ENCODE measurements at places on chromosomes 16 and 17.

- no peak for DNase-seq
Observed at GRCh38 chr17:37107406-37108083, 158.8 kb downstream of the AATF start.

DNA sequence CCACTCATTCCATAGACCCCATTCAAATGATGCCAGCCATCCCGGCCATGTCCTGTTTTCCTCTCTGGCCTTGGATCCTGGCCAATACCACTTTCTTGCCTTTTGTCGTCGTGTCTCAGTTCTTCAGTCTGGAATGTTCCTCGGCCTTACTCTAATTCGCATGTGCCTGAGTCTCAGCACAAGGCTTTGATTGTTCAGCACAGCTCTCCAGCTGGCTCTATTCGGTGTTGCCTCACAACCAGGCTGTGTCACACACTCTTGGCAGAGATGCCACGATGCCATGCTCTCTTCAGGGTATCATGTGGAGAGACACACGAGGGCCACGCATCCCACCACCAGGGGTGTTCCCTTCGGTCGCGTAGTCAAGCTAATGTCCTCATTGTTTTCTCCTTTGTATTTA lies 1.8 kb upstream of the VPS4A start:
- DNase-seq = no peak

DNA sequence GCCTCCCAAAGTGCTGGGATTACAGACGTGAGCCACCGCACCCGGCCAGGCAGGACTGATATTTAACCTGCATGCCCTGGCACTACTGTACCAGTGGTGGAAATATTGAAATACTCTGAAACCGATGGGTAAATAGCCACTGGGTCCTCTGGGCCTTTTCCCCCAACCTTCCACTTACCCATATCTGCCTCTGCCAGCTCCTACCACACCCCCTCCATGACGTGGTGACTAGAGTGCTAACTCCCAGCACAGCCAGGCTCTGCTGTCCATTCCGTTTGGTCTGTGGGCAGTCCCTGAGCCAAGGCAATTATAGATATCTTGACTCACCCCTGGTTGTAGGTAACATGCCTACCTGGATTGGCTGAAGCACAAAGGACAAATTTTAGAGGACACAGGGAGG lies 187.8 kb downstream of the PRKCB start:
- DNase-seq = no peak

DNA sequence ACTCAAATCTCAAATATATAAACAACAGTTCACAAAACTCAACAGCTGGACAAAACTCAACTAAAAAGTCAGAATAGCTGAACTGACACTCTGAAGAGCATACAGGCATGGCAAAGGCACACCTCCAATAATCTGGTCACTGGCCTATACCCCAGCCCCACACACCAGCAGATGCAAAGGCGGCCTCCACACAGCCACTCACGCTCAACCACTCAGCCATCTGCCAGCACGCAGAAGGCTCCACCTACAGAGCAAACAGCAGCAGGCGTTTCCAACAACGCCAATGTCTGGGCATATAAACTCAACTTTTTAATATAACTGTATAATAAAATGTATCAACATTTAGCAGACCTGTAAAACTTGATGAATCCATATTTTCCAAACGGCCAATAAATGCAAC lies 17.2 kb downstream of the USP7 start:
- DNase-seq = no peak

DNA sequence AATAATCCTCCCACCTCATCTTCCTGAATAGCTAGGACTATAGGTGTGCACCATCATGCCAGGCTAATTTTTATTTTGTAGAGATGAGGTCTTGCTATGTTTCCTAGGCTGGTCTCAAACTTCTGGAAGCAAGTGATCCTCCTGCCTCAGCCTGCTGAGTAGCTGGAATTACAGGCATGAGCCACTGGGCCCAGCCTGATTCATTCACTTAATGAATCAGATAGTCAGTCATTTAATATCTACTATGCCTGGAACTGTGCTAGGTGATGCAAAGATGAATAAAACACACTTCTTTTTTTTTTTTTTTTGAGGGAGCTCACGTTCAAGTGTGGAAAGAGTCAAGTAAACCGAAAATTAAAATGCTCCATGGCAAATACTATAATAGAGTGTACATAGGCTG lies 39.4 kb downstream of the EFCAB13 start:
- DNase-seq = no peak

- DNase-seq = no peak
Observed at GRCh38 chr16:82024883-82025282, 10.2 kb upstream of the HSD17B2 start.

DNA sequence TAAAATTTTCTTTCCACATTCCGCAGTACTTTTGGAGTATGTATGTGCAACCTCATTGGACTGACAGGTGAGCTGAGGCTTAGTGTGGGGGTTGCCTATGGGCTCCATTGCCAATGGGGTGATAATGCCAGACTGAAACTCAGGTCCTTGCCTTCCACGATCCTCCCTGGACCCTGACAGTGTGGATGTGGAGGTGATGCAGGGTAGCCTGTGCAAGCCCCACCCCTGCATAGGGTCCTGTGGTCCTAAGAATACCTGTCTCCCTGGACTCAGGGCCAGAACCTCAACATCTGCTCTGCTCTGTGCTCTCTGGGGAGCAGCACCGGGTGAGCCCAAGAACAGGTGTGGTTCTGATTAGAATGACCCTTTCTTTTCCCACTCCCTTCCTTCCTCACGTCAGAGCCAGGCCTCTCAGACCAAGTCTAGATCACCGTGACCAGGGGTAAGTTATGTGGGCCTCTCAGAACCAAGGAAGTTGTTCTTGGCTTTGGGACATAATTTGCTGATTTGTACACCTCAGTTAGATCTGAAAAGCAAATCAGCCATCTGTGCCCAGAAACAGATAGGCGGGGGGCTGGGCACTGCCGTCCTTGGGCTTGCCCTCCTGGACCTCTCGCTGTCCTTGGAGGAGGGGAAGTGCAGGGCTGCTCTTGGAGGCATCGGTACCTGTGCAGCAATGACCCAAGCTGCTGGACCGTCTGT lies 8.4 kb upstream of the TNS4 start:
- DNase-seq = no peak

- DNase-seq = no peak
Observed at GRCh38 chr17:83062011-83062817, 17.2 kb upstream of the METRNL start.

DNA sequence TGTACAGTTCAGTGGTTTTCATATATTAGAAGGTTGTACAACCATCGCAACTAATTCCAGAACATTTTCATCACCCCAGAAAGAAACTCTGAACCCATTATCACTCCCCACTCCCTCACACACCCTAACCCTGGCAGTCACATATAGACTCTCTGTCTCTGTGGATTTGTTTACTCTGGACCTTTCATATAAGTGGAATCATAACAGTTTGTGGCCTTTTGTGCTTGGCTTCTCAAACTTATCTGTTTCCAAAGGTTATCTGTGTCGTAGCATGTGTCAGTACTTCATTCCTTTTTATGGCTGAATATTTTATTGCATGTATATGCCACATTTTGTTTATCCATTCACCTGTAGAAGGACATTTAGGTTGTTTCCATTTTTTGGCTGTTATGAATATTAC lies 12.4 kb downstream of the TENT4B start:
- DNase-seq = no peak

DNA sequence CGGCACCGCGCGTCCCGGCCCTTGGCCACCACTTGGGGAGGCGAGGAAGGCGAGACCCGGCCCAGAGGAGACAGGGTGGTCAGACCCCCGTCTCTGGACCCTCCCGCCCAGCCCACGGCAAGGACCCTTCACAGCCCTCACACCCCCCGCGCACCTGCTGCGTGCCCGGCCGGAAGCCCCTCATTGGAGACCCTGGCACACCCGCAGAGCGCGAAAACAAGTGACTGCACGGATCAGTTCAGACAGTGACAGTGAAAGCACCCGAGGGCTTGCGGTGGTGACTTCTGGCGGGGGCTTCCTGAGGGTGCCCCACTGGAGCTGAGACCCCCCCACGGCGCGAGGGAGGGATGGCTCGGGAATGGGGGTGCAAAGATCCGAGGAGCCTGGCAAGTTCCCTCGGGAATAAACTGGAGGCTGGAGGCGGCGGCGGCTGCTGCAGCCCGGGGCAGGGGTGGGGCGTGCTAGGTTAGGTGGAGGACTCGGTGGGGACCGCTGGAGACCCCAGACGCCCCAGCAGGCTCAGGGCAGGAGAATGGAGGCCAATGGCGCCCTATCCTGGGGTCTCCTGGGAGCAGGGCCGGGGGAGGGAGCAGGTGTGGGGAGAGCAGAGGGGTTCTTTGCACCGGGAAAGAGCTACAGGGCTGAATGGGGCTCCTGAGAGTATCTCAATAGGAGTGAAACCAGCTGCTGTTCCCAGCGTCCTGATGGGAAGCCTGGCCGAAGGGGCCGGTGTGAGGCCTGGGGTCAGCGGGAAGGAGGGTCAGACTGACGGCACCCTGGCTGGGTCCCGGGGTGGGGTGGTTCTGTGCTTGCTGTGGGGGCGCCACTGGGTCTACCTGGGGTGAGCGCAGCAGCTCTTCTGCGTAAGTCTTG lies 824 bp upstream of the FBXL16 start:
- DNase-seq = no peak

DNA sequence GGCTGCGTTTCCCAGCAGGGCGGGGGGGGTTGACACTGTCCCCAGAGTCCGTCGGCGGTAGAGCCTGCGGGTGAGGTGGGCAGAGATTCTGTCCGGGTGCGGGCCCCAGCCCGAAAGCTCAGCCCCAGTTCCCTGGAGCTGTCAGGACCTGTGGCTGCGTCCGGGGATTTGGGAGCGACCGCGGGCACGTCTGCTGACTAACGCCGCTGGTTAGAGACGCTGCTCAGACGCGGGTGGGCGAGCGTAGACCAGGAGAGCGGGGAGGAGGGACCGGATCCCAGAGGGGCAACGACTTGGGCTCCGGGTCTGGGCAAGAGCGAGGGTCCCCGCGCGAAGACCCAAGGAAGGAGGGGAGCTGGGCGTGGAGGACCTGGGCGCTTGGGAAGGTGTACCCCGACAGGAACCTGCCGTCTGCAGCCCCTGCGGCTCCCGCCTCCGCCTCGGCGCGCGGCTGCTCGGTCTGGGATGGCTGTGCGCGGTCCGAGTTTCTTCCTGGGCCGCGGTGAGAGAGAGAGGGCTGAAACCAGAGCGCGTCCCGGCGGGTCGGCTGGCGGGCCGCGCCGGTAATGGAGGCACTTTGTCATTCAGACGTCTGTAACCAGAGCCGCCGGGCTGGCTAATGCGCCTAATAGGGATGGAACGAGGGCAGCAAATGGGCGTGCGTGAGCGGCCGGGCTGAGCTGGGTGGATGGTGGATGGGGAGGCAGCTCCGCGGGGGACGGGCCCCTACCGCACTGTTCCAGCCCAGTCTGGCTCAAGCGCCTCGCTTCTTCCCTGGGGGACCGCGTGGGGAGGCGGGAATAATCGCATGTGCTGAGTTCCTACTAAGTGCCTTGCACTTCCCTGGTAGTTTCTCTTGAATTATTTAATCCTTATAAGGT lies 2.3 kb downstream of the NGFR start:
- no peak for DNase-seq

GRCh38 chr16:48607056-48607825 lies 2.7 kb downstream of the N4BP1 start:
- DNase-seq = peak; percentile 21

- DNase-seq = no peak
Observed at GRCh38 chr17:13107676-13108235, 89.9 kb upstream of the ELAC2 start.

DNA sequence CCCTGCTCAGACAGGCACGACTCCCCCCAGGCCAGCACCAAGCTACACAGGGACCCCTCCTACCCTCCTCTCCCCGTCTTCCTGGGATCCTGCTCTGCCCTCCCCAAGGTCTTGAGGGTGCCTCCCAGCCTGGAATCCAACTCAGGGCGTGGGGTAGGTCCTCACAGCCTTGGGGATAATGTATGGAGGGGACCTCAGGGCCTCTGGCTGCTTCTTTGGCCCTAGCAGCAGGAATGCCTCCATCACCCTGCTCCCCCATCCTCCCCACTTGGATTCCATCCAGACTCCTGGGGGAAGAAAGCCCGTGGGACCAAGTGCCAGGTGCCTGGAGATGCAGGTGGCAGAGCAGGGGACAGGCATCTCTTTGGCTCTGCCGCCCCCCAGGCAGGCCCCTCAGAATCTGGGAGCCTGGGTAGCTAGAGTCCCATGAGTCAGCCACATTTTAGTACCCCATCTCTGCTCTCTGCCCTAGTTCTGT lies 10.7 kb upstream of the STAC2 start:
- no peak for DNase-seq

GRCh38 chr17:69363488-69364210 lies 36.7 kb upstream of the ABCA5 start:
- DNase-seq = no peak

GRCh38 chr16:87420026-87421002 lies 28.2 kb downstream of the MAP1LC3B start:
- DNase-seq = no peak

DNA sequence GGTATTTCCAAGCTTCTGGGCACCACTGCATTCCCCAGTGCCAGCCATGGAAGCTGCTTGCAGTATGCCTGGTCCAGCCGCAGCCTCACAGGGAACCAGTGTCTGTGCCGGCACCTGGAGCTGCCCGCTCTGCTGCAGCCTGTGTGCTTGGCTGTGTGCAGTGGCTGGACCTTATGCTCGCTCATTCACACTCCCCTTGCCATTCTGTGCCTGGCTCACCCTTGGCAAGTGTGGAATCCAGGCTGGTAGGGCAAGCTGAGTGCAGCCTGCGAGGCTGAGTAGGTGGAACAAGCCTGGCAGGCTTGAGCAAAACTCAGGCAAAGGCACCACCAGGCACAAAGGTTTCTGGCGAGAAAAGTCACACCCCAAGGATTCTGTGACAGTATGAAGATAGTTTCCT lies 144.0 kb downstream of the MYO1D start:
- DNase-seq = no peak

- DNase-seq = no peak
Observed at GRCh38 chr17:32660496-32660985, 173.7 kb downstream of the CDK5R1 start.

DNA sequence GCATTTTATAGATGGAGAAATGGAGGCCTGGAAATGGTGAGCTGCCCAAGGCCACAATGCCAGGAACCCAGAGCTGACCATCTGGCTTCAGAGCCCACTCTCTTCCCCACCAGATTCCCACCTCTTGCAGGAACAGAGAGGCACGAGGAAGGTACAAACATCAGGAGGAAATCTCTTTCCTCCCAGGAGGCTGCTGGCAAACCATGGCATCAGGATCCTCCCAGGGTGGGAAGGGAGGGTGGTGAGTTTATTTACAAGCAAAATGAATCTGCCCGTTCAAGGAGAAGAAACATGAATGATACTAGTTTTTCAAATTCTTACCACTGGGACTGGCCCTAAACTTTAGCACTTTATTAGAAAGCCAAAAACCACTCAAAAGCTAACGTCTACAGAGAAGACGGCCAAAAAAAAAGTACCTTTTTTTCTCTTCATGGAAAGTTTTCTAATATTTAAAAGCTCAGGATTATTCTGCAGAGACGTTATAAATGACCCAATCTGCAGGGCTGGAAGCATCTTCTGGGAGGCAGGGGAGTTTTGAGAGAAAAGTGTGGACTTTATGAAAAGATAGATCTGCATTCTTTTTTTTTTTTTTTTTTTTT lies 79.1 kb downstream of the NXN start:
- DNase-seq = no peak

GRCh38 chr17:41678411-41678906 lies 10.2 kb upstream of the EIF1 start:
- peak; percentile 58 for DNase-seq

Data from activated CD4-positive, alpha-beta T cell treated with anti-CD3 and anti-CD28 coated beads, Interleukin-10, Interleukin-2, amounts not matched to agents 100 ng/mL and 50 ng/mL, durations not matched to agents 16 hours and 8 hours (primary cell).